Activated CD8-positive, alpha-beta memory T cell treated with anti-CD3 and anti-CD28 coated beads, Interleukin-2, amount 50 U/mL, for 48 hours (primary cell): ENCODE measurements at places on chromosomes 5 and 9.
A peak's percentile ranks its signal among the peaks of the same experiment; 100 is the strongest.

- DNase-seq: no peak
Measured at GRCh38 chr5:55325621-55326020, 17.8 kb downstream of the MTREX start.

- no peak for DNase-seq
Measured at GRCh38 chr5:139850423-139851016, 54.9 kb downstream of the PSD2 start.

GRCh38 chr9:107523539-107523938, 34.0 kb upstream of the KLF4 start:
- no peak for DNase-seq

- DNase-seq: no peak
Measured at GRCh38 chr5:168525856-168526255, 3.2 kb upstream of the FBLL1 start.

GRCh38 chr5:77431719-77432118, 60.4 kb downstream of the WDR41 start:
- DNase-seq: no peak

DNA sequence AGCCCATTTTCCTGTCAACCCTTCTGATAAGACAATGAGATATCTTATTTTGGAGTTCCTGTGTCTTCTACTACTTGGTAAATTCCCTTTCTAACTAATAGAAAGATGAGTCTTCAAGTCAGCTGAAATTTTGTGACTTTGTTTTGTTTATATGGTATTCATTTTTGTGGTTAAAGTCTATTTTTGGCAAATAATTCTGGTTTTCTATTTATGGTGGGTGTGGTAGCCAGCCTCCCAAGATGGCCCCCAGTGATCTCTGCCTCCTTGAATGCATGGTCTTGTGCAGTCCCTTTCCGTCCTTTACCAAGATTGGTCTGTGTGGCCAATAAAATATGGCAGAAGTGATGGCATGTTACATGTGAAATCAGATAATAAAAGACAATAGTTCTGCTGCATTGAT, 91.5 kb downstream of the NR3C1 start:
- no peak for DNase-seq

GRCh38 chr5:159100782-159101646, 1.3 kb upstream of the EBF1 start:
- no peak for DNase-seq

- DNase-seq: no peak
Measured at GRCh38 chr5:39521940-39522590, 97.3 kb upstream of the DAB2 start.

DNA sequence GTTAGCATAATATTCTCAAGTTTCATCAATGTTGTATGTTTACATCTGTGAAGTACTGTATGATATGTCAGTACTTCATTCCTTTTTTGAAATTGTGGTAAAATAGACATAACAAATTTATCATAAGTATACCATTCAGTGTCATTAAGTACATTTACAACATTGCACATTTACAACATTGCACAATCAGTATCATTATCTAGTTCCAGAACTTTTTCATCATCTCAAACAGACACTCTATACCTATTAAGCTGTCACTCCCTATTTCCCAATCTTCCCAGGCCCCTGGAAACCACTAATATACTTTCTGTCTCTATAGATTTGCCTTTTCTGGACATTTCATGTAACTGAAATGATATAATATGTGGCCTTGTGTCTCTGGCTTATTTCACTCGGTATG, 75.1 kb upstream of the ATG10 start:
- no peak for DNase-seq

DNA sequence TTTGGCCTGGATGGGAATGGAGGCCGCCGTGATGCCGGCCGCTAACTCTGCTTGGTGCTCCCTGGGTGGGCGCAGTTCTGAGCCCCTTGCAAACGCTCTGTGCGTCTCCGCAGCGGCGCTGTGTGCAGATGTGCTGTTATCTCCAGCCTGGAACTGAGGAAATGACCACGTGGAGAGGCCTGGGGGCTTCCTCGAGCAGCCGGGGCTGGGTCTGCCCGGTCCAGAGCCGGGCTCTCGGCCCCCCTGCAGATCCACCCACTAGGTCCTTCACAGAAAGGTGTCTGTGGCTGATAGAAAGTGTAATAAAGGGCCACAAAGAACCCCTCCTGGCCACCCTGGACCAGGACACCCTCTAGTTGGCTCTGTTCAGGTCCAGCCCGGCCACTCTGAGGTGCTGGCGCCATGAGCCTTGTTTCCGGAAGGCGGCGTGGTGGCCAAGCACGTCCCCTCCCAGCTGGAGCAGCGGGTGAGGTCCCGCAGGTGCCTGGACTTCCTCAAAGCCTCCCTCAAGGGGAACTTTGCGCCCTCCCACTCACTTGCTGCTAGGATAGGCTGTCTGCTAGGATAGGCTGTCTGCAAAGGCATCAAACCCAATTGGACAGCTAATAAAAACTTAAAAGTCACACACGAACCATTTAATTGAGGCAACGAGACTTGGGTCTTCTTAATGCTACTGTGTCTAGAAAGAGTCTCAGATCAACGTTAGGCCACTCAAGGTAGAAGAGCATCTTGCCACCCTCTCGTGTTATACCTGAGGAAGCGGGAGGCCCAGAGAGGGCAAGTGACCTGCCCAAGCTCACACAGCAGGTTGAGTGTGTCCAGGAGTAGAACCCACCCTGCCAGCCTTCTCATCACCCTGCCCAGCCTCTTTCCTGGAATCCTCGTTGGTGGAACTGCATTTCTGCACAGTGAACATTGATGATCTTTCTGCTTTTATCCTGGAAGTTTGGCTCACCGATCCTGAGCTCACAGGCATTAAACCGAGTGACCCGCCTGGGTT, 109.3 kb upstream of the FCN2 start:
- DNase-seq: no peak

- DNase-seq: no peak
Measured at GRCh38 chr5:14322437-14323187, 179.5 kb downstream of the TRIO start.

DNA sequence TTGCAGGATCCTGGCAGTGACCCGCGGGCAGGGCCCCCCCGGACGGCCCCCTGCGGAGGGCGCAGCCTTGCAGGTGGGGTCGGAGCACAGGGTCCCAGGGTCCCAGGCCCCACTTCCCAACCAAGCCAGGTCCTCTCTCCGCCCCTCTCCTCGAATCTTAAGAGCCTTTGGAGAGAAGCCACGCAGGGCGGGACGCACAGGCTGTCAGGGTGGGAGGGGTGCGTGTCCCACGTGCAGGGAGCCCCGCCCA, 18.4 kb upstream of the EGFL7 start:
- no peak for DNase-seq

- no peak for DNase-seq
Measured at GRCh38 chr9:135885100-135885853, 22.1 kb downstream of the CAMSAP1 start.

GRCh38 chr9:88737031-88737430, 202.1 kb downstream of the NXNL2 start:
- no peak for DNase-seq

DNA sequence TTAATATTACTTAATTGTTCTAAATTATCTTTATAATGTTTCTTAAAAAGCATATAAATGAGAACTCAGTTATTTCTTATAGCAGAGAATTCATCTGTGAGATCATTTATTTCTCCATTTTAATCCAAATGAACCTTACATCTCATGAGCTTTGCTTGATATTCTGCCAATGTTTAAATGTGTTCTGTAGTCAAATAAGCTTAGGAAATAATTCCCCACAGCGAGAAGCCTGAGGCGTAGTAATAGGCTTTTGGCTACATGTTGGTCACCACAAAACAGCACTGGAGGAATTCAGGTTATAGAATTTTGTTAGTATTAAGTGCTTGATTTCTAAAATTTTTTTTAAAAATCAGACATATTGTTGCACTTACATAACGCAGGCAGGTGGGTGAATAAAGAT, 585.3 kb upstream of the RORB start:
- DNase-seq: no peak

DNA sequence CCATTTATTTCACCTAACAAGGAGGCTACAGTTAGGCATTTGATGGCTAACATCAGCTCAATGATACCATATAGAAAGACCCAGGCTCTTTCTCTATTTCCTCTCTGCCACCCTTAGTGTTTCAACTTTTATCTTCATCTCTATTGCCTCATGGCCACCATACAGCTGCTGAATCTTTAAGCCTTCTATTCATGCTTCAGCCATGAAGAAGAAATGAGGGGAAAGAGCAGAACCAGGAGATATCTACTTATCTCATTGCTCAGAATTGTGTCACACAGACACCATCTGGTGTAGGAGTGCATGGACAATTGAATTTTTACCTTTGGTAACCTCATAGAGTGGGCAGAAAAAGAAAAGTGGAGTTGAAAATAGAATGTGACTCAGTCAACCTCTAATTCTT, 6.7 kb downstream of the GAPT start:
- no peak for DNase-seq

- no peak for DNase-seq
Measured at GRCh38 chr9:108937561-108938305, 3.5 kb downstream of the ABITRAM start.

- peak; percentile 69 for DNase-seq
Measured at GRCh38 chr9:100427366-100428263, 672 bp downstream of the MSANTD3 start.

DNA sequence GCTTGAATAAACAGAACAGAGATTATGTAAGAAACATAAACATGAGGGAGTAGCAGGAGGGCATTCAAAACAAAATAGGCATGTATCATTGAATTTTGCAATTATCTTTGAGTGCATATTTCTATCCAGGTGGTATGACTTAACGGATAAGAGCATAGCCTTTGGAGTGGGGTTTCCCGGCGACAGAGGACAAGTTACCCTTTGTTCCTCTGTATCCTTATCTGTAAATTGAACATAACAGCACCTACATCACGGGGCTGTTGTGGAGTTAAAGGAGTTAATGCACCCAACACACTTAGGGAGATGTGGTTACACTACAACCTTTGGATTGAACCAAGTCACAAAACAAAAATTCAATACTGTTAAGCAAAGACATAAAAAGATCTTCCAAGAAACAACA, 314.6 kb upstream of the KIF2A start:
- no peak for DNase-seq

GRCh38 chr5:54547711-54548250, 30.2 kb downstream of the SNX18 start:
- DNase-seq: no peak

DNA sequence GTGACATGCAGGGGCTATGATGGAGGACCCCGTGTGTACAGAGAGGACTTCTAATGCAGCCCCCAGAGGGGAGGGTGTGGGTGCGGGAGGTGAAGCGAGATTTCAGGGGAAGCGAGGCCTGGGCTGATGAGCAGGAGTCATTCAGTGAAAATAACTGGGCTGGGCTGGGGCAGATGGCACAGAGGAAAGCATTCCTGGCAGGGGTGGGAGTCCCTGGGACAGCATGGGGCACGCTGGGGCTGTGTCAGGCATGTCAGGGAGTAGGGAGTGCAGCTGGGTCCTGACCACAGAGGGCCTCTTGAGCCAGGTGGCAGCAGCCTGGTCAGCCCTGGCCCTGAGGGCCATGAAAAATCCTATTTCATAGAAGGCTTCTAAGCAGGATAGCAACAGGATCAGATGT, 36.6 kb downstream of the COL15A1 start:
- DNase-seq: no peak

- DNase-seq: no peak
Measured at GRCh38 chr5:108919591-108920326, 172.1 kb downstream of the FER start.

GRCh38 chr9:36149197-36149596, 12.7 kb downstream of the GLIPR2 start:
- DNase-seq: no peak

DNA sequence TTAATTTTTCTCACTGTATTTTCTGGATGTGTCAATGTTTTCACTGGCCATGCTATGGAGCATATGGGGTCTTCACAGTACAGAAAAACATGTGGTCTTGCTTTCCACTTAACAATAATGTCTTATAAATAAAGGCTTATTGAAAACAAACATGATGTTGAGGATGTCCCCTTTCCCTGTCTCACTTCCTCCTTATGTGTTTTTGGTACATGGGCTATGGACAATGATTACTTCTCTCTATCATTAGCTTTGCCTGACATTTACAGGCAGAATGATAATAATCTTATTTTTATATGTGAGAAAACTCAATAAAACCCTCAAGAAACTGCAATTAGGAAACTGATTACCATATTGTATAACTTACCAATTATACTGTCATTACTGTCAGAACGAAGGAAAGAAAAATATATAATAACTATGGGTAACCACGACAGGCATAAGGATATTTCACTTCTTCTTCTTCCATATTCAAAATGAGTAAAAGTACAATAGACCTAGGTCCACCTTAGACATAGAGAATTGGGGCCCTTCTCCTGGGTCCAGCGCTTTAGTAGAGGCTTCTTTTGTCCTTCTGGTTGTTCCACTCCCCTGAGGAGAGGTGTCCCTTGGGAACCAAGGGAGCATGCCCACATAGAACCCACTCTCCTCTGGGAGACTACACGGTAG, 375.0 kb downstream of the MAN2A1 start:
- no peak for DNase-seq

DNA sequence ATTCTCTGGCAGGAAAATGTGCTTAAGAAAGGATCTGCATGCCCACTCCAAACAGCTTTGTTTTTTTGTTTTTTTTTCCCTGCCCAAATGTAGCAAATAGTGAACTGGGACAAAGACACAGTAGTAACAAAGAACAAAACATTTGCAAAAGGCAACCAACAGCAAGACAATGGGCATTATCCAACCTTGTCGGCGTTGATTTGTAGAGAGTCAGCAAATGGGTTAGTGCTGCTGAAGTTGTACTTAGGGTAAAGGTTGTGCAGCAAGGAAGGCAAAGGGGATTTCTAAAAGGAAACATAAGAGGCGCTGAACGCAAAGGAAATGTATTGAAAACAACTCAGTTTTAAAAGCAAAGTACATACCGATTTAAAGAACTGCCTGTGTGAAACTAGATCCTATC, 136.2 kb downstream of the MPDZ start:
- DNase-seq: no peak

GRCh38 chr5:75993183-75993582, 90.0 kb upstream of the SV2C start:
- DNase-seq: no peak

DNA sequence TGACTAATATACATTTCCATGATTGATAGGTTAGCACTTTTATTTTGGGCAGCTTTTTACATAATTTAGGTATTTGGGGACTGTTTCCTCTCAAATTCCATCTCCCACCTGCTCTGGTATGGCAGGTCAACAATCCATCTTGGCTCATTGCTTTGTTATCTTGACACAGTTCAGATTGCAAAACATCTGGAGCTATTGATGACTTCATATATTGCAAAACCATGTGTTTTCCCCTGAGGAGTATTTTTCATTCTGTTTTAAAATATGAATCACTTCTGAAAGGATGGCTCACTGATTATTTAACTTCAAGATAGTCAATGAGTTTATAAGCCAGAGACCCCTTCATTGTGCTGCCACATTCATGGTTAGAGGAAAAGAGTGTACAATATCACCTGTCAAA, 1206.0 kb upstream of the C9orf72 start:
- DNase-seq: no peak

DNA sequence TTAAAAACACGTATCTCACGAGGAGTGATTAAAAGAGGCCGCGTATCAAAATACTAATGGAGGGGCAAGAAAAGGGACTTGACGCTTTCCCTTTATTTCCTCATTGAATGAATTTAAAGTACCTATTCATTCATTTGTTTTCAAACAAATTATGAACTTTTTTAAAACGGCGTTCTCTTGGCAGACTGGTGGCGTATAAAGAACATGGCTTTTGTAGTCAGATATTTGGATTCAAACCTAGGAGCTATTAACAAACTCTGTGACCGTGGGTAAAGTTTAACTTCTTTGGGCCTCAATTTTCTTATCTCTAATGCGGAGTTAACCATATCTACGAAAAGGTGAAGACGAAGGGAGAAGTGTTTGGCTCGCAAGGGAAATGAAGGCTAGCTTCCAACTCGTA, 876 bp downstream of the CAAP1 start:
- no peak for DNase-seq

- no peak for DNase-seq
Measured at GRCh38 chr5:175790796-175791195, 80.6 kb upstream of the CPLX2 start.
